Frontal cortex (tissue), 4 donors: ENCODE measurements at places on chromosomes 7 and 10. TPM values are rescaled to one million over a fixed set of nuclear protein-coding genes. Genes with fewer than 3 reads are reported as not detected.

The DYDC2 gene
- 2.4 TPM for total RNA-seq

The FFAR4 gene
- not detected for total RNA-seq

The IDI2 gene
- total RNA-seq = not detected

The MNX1 gene
- total RNA-seq = not detected

The PPIA gene
- 518 TPM for total RNA-seq

The SPDYE16 gene
- total RNA-seq = 0.41 TPM

The LIPF gene
- total RNA-seq = not detected

The OR9A2 gene
- total RNA-seq = under 0.01 TPM

The POLL gene
- 6.5 TPM for total RNA-seq

The RPEL1 gene
- not detected for total RNA-seq

The RAB11FIP2 gene
- 46.9 TPM for total RNA-seq

The ASCC1 gene
- 25.7 TPM for total RNA-seq

The PNLIPRP3 gene
- total RNA-seq = not detected

The ZNF365 gene
- 22.0 TPM for total RNA-seq

The FMC1 gene
- 15.1 TPM for total RNA-seq

The AOAH gene
- 3.7 TPM for total RNA-seq

The AMZ1 gene
- total RNA-seq = 1.6 TPM

The AKR1C8 gene
- not detected for total RNA-seq

The GPR26 gene
- total RNA-seq = 5.3 TPM

The ACBD7 gene
- 10.6 TPM for total RNA-seq
